Cardiac ventricle fibroblast (primary cell): ENCODE measurements at places on chromosomes 3 and 15. TPM values are rescaled to one million over a fixed set of nuclear protein-coding genes. Genes with fewer than 3 reads are reported as not detected.

The CYP1A1 gene
- total RNA-seq, result not detected in 2 replicates

The GSK3B gene
- total RNA-seq, result 22.4 and 25.2 TPM in 2 replicates

The USP4 gene
- 13.8 and 16.8 TPM in 2 replicates for total RNA-seq

The MEX3B gene
- 3.0 and 3.4 TPM in 2 replicates for total RNA-seq

The ILDR1 gene
- not detected in 2 replicates for total RNA-seq

The RHCG gene
- total RNA-seq, result not detected in 2 replicates

The ATP13A5 gene
- total RNA-seq, result not detected in 2 replicates

The CKMT1A gene
- total RNA-seq, result 0.06 TPM in 1 of 2 replicates, not detected in the other

The CSPG4 gene
- total RNA-seq, result 11.0 and 11.3 TPM in 2 replicates

The RBMS3 gene
- total RNA-seq, result 36.0 and 42.0 TPM in 2 replicates

The GP9 gene
- total RNA-seq, result not detected in 2 replicates

The C15orf62 gene
- 0.05 and 0.25 TPM in 2 replicates for total RNA-seq

The IQCH gene
- 0.31 and 1.8 TPM in 2 replicates for total RNA-seq

The FGF7 gene
- total RNA-seq, result 129 and 165 TPM in 2 replicates

The TIGIT gene
- not detected in 2 replicates for total RNA-seq

The DYNLT2B gene
- 5.5 and 15.9 TPM in 2 replicates for total RNA-seq

The CD47 gene
- 42.9 and 50.8 TPM in 2 replicates for total RNA-seq

The QRICH1 gene
- 41.1 and 45.7 TPM in 2 replicates for total RNA-seq

The LRCH3 gene
- total RNA-seq, result 28.6 and 28.7 TPM in 2 replicates

The ENTPD3 gene
- total RNA-seq, result 0.06 and 0.15 TPM in 2 replicates

The PLSCR5 gene
- total RNA-seq, result not detected in 2 replicates

The PIERCE2 gene
- total RNA-seq, result 3.4 and 8.4 TPM in 2 replicates

The RGMA gene
- total RNA-seq, result 14.9 and 19.3 TPM in 2 replicates

The NR2E3 gene
- total RNA-seq, result not detected in 2 replicates

The LCTL gene
- total RNA-seq, result 1.6 TPM in 1 of 2 replicates, not detected in the other

The CLDN16 gene
- total RNA-seq, result not detected in 2 replicates

The CYP8B1 gene
- not detected in 2 replicates for total RNA-seq

The TOP2B gene
- 54.7 and 58.9 TPM in 2 replicates for total RNA-seq

The CNTN3 gene
- not detected in 2 replicates for total RNA-seq

The MINAR1 gene
- total RNA-seq, result 1.00 and 1.1 TPM in 2 replicates

The IGDCC3 gene
- not detected in 2 replicates for total RNA-seq

The BSN gene
- total RNA-seq, result 0.10 and 0.37 TPM in 2 replicates

The ADPRH gene
- 0.49 and 2.0 TPM in 2 replicates for total RNA-seq

The IGSF11 gene
- not detected in 2 replicates for total RNA-seq

The SCG5 gene
- total RNA-seq, result 4.4 and 10.9 TPM in 2 replicates

The HTR3E gene
- not detected in 2 replicates for total RNA-seq

The PODXL2 gene
- 3.6 and 6.7 TPM in 2 replicates for total RNA-seq

The KIF7 gene
- total RNA-seq, result 27.4 and 28.3 TPM in 2 replicates

The ANKRD63 gene
- not detected in 2 replicates for total RNA-seq

The STRIT1 gene
- total RNA-seq, result not detected in 2 replicates

The MCF2L2 gene
- 0.31 and 1.1 TPM in 2 replicates for total RNA-seq

The EXD1 gene
- not detected in 2 replicates for total RNA-seq

The TMEM108 gene
- not detected in 2 replicates for total RNA-seq

The CD96 gene
- not detected in 2 replicates for total RNA-seq

The ST8SIA2 gene
- total RNA-seq, result not detected in 2 replicates

The SLC51A gene
- not detected in 2 replicates for total RNA-seq

The XPC gene
- total RNA-seq, result 38.2 and 43.6 TPM in 2 replicates

The ZNF660 gene
- total RNA-seq, result 0.94 and 1.3 TPM in 2 replicates

The RTP3 gene
- not detected in 2 replicates for total RNA-seq

The RARB gene
- total RNA-seq, result 2.2 and 2.7 TPM in 2 replicates
